ENCODE measurements at places on chromosomes 7 and 10.

GRCh38 chr7:55523366-55523765 lies 48.9 kb downstream of the VOPP1 start:
- DNase-seq, result no peak

GRCh38 chr7:69800495-69800894 lies 202.2 kb downstream of the AUTS2 start:
- DNase-seq, result no peak

DNA sequence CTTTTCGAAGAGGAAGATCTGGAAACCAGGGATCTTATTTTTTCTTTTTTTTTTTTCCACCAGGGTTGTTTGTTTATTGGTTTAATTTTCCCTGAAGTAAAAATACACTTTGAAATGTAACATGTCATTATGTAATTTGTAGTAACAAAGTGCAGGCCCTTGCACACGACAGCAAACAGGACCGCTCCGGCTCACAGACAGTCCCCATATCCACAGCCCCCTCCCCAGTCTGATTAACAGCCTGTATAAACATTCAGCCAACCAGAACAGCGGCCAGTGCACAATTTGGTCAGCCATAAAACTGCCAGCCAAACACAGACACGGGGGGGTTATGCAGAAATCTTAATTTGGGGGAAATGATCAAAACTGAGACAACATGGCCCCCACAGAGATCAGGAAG lies 431.6 kb upstream of the NPVF start:
- DNase-seq, result no peak

DNA sequence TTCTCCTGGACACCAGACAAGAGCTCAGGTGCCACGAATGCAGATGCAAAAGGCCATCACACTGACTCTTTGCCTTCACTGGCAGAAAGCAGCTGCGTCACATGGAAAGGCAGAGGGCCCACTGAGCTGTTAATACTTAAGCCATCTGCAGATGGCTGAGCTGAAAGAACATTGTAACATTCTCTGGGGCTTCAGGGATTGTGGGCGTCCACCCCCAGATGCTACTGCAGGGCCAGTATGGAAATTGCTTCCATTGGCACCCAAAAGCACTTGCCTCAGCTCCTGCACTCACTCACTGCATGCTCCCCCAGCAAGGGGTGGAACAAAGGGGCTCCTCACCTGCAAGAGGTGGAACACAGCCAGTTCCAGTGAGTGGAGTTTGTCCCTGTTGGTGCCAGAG lies 1264.6 kb downstream of the REEP3 start:
- DNase-seq, result no peak

DNA sequence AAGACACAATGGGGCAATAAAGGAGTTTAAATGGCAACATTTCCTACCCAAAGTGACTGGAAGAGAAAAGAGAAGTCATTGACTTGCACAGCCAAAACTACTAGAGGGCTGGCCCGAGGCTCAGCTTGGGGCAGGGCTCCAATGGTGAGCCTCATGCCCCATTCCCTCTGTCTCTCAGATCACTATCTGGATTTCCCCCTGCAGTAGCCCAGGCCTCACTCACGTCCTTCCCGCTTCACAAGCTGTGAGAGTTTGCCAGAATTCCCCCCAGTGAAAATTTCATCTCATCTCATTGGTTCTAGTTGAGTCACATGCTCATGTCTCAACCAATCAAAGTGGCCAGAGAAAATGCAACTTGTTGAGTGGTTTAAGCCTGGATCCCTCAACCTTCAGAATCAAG lies 181.3 kb downstream of the WDR11 start:
- DNase-seq, result no peak

DNA sequence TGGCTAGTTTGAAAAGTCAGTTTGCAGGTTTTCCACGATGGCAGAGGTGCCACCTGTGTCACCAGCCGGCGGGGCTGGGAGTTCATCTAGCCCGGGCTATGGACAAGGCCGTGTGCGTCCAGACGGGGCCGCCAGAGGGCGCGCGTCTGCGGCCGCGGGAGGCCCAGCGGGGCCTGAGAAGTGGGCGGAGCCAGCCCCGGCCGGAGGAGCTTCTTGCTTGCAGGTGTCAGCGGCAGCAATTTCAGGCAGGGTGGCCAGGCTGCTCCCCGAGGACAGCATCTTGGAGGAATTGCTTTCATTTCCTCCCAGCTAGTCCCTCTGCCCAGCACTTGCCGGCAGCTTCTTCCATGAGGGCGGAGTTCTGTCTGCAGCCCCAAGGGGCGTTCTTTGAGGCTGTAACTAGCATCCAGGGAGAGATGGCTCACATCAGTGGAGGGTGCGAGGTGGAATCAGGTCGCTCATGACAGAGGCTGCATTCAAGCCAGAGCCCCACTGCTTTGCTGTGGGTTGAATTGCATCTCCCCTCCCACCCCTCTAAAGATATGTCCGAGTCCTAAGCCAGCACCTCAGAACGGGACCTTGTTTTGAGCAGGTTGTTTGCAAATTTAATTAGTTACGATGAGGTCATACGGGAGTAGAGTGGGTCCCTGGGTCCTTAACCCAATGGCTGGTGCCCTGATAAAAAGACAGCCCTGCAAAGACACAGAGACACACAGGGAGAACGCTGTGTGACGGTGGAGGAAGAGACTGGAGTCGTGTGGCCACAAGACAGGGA lies 85.9 kb upstream of the MKI67 start:
- DNase-seq, result peak; percentile 74
